ENCODE measurements at places on chromosomes 6 and 20.

GRCh38 chr20:62316331-62317166, 13.8 kb downstream of the ADRM1 start:
- no peak for DNase-seq

DNA sequence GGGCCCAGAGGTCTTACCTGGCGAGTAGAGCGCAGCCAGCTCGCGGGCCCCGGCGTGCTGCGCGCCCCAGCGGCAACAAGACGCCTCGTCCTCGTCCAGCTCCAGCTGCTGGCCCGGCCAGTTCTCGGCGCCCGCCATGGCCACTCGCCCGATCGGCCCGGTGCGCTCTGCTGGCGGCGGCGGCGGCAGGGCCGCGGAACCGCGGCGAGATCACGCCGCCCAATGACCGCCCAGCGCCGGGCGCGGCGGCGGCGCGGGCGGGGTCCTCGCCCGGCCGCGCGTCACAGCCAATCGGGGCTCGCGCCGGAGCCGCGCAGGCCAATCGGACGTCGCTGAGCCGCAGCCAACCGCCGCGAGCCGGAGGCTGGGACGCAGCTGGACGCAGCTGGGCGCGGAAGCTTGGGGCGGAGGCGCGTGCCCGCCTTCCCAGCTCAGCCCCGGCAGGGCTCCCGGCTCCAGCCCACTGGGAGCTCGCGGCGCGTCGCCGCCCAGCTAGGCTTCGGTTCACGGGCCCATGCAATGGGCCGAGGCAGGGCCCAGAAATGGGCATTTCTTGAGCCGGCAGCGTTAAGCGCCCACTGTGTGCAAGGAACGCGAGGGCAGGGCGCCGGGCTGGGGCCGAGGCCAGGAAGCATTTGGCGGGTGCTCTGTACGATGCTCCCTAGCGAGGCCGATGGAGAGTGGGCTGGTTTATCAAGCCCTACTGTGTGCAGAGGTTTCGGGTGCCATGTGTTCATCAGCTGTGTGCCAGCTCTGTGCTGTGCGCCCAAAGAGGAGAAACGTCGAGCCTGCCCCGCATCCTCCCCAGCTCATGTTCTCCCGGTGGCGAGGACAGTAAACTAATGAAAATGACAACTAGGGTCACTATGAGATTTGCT, at the start of gene PEDS1:
Gene PEDS1 (minus strand): TSS at position 224 of the 878 bp plus-strand sequence. CDS start 86 bp downstream, at position 138.
- DNase-seq = peak; percentile 90

GRCh38 chr6:27977387-27977786, 20.3 kb downstream of the OR2B6 start:
- DNase-seq = no peak

DNA sequence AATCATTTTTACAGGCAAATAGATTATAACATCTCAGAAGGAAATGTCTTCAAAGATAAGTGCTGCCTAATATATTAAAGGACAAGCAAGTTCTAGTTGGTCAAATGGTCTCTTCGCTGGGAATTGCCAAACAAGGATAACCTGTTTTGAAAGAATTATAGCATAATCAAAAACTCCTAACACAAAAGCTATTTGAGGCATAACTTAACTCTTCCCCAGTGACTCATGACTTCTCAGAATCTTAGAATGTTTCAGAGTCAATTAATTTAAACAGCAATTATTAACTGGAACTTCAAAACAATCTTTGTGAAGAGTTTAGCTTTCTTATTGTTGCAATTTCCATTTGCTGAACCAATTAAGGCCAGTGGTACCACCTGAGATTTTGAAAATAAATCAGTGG, 126.6 kb downstream of the MTFR2 start:
- DNase-seq = no peak

- no peak for DNase-seq
These were observed 10.7 kb downstream of the SLC9A8 start for GRCh38 chr20:49823152-49823847.

- DNase-seq = peak; percentile 92
These were observed 119.4 kb upstream of the GJE1 start for GRCh38 chr6:142013287-142013686.

GRCh38 chr6:36933102-36933501, 21.4 kb upstream of the PI16 start:
- DNase-seq = no peak

DNA sequence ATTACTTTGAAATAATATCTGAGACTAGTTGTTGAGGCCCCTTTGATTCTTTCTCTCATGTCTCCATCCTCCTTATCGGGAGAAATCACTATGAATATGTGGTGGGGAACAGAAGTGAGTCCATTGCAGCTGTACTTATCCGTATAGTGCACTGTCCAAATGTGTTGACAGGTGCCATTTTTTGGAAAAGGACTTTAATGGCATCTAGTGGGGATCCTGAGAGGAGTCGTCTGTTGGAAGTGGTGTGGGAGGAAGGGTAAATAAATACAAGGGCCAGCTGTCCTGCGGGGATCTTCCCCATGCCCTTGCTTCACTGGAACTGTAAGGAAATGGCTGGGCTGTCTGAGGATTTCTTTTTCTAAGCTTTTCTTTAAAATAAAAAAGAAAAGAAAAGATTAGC, 19.4 kb downstream of the TPX2 start:
- DNase-seq = no peak

- no peak for DNase-seq
These were observed 53.1 kb upstream of the TULP4 start for GRCh38 chr6:158259136-158259535.

GRCh38 chr6:139028658-139029469, at the start of gene ABRACL:
ABRACL (plus strand) TSS chr6:139028745; CDS start chr6:139034161, 5,416 bp downstream.
- peak; percentile 69 for DNase-seq

DNA sequence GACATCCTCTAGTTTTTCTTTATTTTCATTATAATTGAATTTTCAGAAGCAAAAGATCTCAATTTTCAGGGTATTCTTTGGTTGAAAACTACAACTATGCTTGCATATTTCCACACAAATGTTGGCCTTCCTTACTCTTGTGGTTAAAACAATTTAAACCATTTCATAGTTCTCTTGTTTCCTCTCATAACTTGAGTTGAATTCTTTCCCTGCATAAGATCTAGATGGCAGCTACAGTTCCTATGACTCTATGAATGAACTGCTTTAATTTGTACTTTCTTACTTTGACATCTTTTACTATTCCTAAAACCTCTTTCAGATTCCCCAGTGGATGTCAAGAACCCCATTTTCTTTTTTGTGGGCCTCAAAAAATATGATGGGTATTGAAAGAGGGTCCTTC, 564.5 kb downstream of the NKAIN2 start:
- DNase-seq = peak; percentile 55

GRCh38 chr20:22584522-22584921, at the start of gene FOXA2:
FOXA2 (minus strand) TSS chr20:22584572; CDS start chr20:22584278, 294 bp downstream.
- DNase-seq = no peak

DNA sequence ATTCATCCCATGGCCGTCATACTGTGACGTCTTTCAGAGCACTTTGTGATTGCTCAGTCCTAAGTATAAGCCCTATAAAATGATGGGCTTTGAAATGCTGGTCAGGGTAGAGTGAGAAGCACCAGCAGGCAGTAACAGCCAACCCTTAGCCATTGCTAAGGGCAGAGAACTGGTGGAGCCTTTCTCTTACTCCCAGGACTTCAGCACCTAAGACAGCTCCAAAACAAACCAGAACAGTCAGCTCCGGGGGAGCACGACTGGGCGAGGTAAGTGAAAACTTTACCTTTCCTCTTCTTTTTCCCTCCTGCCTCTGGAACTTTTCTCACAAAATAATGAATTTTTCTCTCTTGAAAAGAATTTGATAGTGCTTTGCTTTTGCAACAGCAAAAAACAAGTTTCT, at the start of gene VIP:
Gene VIP (plus strand): TSS at position 104 of the 400 bp plus-strand sequence. CDS start 1,381 bp downstream, outside the sequence.
- peak; percentile 46 for DNase-seq

- no peak for DNase-seq
These were observed 116.3 kb downstream of the TAF4 start for GRCh38 chr20:61949363-61949713.

DNA sequence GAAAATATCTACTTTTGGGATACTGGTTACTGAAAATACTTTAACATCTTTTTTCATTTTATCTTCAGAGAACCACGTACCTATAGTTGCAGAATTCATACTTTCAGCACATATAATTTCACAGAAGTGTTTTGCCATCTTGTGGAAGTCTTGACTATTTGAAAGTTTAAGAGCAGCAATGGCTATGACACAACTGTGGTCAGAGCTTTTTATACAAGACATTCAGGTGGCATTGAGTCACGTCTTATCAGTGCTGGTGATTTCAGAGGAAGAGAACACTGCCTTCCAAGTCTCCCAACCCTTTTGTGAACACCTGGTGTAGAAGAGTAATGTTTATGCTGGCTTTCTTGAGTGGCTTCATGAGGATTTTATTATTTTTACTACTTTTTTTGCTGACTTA, 171.6 kb downstream of the ARID1B start:
- peak; percentile 87 for DNase-seq

GRCh38 chr6:147053311-147053921, 150.8 kb upstream of the STXBP5 start:
- DNase-seq = no peak

DNA sequence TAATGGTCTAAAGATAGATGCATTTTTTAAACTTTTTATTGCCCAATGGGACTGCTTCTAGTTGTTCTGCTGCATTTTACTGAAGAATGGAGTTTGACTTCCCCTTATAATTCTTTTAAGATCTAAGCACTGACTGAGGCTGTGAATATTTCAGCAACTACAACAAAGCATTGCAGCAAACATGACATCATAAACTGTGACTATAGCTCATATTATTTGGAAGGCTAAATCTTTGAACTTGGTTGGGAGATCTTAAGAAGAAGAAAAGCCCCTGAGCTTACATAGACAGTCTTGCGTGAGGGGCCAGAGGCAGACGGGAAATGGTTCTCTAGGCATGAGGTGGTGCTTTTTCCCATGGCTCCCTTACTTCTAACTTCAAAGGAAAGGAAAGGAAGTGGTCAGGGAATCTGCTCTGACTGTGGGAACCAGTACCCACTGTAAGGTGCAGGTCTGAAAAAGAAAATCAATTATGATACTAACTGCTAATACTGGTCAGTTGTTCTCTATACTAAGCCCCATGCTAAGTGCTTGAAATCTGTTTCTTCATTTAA, 14.8 kb downstream of the HEY2 start:
- no peak for DNase-seq

DNA sequence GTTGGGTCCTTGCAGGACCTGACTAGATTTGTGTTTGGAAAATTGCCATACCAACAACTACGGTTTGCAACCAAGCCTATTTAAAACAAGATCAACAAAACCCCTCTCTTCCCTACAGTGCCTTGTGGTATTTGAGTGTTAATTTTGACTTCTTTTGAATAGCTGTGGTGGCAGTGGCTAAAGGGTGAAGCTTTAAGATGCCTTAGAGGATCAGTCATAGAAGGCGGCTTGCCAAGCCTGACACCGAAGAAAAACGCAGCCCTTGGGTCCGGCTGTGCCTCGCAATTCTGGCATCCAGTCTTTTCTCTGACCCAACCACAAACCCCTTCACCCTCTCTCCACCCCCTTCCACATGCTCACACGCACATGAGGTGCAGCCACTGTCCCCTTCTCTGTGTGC, 32.6 kb downstream of the BMP6 start:
- peak; percentile 94 for DNase-seq

DNA sequence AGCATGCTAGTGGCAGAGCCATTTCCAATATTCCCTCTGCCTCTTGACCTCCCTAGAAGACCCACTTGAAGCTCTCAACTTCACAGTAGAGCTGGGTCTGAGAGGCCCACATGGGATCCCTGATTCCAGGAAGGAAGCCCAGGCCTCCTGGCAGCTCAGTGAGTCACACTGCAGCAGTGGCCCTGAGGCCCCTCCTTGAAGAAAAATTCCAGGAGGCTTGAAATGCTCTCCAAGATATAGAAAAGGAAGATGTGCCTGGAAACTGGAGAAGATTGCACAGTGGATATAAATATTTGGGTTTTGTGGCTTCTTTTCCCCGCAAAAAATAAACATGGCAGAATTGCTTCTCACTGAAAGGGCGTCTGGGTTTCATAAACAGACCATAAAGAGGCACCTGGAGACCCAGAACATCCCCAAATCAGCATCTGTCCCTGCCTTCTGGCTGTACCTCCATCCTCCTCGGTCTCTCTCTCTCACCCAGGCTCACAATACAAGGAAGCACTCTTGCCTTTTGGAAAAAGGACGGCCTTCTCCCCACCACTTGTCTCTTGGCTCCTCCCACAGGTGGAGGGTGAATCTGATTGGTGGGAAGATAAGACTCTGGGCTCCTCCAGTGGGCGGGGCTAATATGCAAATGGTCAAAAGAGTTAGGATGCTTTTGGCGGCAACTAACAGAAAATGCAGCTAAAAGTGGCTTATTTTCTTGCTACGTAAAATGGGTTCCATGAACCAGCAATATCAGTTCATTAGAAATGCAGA, 200.0 kb upstream of the SULF2 start:
- DNase-seq = peak; percentile 7

GRCh38 chr6:17987447-17987696, at the start of gene KIF13A:
KIF13A (minus strand) TSS chr6:17987635; CDS start chr6:17987463, 172 bp downstream.
- DNase-seq = no peak

- DNase-seq = peak; percentile 53
These were observed 36.0 kb downstream of the STK35 start for GRCh38 chr20:2137552-2138201.

DNA sequence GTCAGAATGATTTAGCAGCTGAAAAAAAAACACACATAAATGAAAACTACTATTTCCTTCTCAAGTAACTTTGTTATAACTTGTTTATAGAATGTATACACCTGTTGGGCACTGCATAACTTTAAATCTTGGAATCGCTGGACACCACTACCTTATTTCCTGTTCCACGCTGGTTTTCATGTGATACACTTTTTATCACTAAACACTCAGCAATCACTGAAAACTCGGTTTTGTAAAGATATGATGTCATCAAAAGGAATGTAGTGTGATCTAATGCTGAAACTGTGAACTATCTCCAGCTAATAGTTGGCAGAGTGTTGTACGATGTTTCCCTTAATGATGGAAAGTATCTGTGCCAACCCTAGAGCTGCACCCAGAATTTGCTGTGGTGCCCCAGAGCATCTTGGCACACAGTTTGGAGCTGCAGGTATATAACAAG, 127.9 kb downstream of the BACH2 start:
- DNase-seq = peak; percentile 47

DNA sequence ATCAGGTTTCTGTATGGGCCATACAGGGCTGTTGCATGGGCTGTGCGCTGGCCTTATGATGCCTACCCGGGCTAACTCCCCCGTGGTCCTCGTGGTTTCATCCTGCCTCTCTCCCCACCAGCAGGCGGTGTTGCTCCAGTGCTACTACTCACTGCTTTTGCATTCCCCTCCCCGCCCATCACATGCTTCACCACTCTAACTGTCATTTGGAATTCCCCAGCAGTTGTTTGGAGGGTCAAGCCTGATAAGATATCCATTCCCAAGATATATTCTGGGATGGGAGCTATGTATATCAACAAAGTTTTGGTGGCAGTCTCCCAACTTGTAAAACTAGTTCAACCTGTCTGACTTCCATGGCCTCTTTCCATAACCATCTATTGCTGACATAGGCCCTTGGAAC, 233.2 kb upstream of the SOX4 start:
- no peak for DNase-seq

- DNase-seq = no peak
These were observed at the start of gene LIME1 for GRCh38 chr20:63735859-63736718. LIME1 (plus strand) TSS chr20:63736664; CDS start chr20:63737550, 886 bp downstream.

All from astrocyte of the spinal cord (primary cell).